ENCODE measurements at places on chromosomes 7 and 10.

GRCh38 chr10:126663328-126663727 is 7.2 kb downstream of the C10orf90 start:
- DNase-seq = no peak

DNA sequence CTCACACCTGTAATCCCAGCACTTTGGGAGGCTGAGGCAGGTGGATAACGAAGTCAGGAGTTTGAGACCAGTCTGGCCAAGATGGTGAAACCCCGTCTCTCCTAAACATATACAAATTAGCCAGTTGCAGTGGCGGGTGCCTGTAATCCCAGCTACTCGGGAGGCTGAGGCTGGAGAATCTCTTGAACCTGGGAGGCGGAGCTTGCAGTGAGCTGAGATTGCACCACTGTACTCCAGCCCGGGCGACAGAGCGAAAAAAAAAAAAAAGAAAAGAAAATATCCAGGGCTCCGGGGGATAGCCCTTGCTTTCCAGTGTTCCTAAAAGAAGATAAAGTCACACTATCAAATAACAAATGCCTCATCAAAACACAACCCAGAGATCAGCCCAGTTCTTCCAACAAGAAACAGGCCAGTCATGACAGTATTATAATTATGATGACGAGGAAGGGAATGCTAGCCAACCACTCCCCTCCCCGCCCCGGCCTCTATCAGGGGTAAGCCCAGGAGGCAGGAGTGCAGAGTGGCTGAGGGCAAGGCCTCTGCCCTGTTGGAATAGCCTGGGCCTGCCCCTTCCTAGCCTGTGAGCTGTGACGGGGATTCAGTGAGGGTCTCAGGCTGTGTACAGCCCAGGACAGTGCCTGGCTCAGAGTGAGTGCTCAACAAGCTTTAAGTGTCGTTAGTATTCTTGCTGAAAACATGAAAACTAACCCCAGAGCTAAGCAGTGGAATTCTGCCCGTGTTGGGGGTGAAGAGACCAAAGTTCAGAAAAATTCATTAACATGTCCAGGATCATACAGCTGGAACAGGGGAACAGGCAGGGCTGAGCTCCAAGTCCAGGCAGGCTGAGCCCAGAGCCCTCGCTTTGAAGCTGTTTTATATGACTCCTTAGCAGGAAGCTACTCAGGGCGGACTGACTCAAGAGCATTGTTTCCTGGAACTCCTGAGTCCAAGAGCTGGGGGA is 54.3 kb downstream of the FAM241B start:
- no peak for DNase-seq

DNA sequence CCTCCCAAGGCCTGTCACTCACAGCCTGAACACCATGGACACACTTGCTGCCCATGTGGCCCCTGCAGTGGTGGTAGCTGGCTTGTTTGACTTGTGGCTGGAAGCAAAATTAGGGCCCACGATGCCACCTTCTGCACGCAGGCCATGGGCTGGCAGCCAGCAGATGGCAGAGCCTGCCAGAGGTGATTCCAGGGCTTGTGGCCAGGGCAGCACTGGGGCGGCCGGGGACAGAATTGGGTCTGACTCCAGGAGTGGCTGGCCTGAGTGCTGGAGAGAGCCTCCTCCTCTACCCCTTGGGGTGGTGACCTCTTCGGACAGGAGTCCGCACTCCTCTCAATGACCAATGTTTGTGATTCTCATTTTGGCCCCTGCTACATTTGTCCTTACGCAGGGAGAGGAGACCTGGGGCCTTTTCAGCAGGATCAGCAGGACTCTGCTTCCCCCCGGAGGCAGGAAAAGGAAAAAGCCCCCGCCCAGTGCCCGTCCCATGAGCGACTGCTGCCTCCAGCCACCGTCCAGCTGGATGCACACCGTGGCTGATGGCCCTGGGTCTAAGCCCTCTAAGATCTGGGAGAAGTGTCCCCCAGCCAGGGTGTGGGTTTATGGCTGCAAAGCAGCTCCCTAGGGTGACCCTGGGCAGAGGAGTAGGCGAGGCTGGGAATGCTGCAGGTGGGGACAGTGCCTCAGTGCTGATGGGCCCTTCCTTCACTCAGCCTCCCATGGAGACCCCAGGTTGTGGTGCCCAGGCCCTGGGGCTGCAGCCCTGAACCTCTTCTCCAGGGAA is 26.5 kb downstream of the DNAJB12 start:
- DNase-seq = peak; percentile 19

GRCh38 chr10:46298477-46299285 is 11.9 kb downstream of the ANTXRL start:
- no peak for DNase-seq

DNA sequence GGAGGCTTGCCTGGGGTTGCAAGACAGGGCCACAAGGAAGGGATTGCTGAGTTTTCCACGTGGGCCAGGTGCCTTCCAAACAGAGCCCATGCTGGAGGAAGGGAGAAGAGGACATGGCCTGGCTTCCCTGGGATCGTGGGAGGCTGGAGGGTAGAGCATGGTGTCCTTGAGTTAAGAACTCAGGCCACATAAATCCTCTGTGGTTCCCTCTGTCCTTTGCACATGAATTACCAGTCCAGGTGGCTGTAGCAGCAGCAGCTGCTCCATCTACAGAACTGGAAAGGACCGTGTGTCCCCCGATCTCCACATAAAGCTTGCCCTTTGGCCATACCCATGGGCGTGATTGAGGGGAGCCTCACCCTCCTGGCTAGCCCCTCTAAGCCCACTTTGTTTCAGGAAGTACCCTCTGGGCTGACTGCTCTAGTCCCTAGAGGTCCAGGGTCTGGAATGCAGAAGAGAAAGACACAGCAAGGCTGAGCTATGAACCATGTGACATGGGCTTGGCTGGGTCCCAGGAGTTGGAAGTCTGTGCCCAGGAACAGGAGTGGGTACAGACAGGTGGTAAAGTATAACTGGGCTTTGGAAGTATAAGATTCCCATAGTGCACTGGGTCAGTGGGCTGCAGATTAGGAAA is 84.9 kb downstream of the C10orf105 start:
- no peak for DNase-seq

DNA sequence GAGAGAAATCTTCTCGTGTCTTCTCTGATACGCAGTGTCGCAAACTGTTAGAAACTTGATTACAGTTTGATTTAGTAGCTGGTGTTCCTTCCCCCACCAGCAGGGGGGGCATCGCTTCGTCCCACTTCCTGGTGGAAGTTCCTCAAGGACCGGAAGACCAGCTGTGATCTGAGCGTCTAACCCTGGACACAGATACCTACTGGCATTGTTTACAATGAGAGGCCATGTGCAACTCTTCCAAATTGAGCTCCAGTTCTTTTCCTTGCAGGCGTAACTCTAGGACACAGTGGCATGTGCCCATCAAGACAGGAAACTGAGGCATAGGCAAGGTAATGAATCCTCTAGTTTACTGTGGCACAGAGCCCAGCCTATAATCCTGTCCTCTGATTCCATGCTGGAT is 219.0 kb downstream of the CCDC3 start:
- DNase-seq = peak; percentile 4

DNA sequence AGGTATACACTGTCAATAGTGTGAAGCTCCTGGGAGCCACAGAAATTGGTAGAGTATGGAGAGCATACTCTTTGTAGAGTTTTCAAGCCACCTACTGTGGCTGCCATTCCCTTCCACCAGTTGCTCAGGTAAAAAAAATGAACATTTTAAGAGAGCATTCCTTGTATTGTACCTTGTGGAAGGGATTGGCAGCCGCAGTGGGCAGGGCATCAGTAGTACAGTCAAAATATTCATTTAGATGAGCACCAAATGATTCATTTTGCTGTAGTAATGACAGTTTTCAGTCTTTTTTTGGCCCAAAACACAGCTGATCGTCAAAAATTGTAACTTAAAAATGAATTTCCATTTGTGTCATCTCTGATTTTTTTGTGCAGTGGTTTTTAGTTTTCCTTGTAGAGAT is 304.9 kb downstream of the ATRNL1 start:
- no peak for DNase-seq

DNA sequence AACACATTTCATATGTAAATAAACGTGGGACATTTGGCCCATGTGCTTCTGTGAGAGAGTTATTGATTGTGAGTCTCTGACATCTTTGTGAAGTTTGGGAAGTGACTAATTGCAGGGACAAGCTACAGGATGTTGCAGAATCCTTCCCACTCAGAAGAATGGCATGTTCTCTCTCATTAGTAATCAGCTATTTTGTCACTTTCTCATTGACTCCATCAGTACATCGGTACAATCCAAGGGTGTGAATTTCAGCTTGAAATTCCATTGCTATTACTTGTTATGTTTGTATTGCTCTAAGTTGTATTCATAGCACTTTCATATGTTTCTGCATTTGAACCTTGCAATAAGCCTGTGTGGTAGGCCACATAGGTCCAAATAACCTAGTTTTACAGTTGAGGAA is 100.0 kb upstream of the KCNMA1 start:
- DNase-seq = no peak

DNA sequence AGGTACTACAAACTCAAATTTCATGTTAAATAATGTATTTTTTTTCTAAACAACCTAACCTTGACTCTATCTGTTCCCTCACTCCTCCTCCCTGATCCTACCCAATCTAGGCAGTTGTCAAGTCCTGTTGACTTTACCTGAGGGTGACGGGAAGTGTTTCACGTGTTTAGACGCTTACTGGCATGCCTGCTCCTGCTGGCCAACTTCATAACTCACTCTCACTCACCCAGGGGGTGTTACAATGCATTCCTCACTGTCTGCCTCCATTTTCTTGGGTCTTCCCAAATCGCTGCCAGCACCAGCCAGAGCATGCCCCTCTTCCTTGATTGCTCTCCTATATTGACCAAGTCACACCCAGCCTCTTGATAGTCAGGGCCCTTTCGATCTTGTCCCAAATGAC is 28.3 kb downstream of the CRCP start:
- DNase-seq = no peak

GRCh38 chr10:62075414-62075813 is 173.9 kb downstream of the ARID5B start:
- DNase-seq = no peak

DNA sequence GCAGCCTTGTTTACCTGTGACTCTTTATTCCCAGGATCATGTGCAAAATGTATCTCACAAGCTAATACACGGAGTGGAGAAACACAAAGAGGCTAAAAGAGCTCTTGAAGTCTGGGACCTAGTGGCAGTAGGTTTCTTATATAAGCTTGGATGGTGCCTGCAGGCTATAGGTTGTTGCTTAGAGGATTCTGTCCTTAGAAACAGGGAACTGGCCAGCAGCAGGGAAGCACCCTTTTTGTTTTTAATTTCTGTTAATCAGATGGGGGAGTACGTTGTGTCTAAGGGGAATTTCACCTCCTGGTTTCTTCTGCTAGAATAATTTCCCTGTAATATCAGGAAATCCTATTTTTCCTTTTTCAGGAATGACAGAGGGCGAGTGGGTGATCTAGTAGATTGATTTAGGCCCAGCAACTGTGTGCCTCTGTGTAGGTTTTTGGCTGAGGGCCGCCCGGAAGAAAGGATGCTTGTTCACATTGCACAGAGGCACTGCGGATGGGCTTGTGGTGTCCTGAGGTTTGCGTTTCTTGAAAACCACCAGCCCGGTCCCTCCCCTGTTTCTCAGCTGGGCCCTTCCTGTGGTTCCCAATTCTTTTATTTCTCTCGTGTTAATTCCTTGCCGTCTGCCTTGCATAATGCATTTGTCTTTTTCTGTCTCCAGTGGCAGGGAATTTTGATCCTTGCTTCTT is 158.0 kb downstream of the CAMK1D start:
- DNase-seq = no peak

GRCh38 chr7:104967595-104967994 is 46.4 kb upstream of the KMT2E start:
- DNase-seq = no peak

DNA sequence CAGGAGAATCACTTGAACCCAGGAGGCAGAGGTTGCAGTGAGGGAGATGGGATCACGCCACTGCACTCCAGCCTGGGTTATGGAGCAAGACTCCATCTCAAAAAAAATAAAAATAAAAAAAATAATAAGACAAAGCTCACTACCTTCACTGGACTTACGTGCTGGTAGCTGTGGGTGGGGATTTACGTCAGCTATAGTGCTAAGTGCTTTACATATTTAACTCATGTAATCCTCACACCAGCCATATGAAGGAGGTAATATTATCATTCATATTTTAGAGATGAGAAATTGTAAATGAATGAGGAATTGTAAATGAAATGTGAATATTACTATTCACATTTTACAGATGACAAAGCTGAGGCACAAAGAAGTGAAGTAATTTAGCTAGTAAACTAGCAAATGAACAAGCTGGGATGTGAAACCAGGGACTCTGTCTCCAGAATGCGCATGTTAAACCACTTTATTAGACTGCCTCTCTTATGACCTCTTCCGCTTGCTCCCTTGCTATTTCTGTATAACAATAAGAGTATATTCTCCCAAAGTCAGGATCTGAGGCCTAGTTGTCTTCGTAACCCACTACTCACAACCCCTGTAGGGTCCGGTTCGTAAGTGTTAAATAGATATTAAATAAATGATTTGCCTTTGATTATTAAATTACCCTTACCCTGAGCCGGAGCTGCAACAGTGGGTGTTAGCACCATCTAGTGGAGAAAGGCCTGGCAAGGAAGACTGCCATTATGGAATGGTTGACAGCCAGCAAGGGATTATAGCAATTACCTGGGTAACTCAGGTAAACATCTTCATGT is 70.2 kb downstream of the HTR7 start:
- peak; percentile 33 for DNase-seq

All from NCI-H2081 (cell line).